Esophagus mucosa (tissue), 1 donor: ENCODE measurements at places on chromosomes 5 and 9. TPM values are rescaled to one million over a fixed set of nuclear protein-coding genes. Genes with fewer than 3 reads are reported as not detected.

- no peak for ATAC-seq
These were observed 52.4 kb downstream of the USP20 start for GRCh38 chr9:129887334-129888292.

PCDHGA1 gene
- 0.40 TPM for total RNA-seq

GALNT12 gene
- total RNA-seq: 16.6 TPM

DNA sequence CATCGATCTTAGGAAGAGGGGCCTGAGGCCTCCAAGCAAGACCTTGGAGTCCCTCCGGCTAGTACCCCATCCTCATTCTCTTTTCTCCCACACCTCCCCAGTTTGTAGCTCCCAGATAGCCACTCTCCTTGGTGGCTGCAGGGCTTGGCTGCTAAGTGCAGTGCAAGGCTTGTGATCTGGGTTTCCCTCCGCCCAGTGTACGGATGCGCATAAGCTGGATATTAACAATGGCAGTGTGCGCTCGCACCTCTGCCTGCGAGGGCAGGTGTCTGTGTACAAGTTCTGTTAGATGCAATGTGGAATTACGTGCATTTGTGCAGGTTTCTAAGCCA lies 71.0 kb upstream of the TBCA start:
- ATAC-seq: no peak

SLC36A3 gene
- total RNA-seq: not detected

POLE3 gene
- 39.7 TPM for total RNA-seq

- no peak for ATAC-seq
These were observed 110.6 kb downstream of the SH3TC2 start for GRCh38 chr5:148952097-148952867.

DNA sequence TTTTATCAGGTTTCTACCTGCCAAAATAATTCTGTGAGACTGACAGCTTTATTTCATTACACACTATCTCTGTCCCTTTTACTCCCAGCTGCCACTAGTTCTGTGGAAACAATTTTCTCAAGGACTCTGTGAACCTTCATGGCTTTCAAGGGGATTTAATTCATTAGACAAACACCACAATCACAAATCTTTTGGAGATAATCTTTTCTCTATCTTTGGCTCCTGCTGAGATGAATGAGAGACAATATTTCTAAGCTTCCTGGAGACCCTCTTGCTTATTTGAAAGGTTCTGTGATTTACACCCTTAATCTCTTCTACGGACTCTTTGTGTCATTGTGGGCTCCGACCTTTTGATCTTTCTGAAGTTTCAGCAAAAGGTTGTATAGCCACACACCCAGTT lies 222.6 kb downstream of the PRDM9 start:
- no peak for ATAC-seq

MOB3B gene
- 3.7 TPM for total RNA-seq

DNA sequence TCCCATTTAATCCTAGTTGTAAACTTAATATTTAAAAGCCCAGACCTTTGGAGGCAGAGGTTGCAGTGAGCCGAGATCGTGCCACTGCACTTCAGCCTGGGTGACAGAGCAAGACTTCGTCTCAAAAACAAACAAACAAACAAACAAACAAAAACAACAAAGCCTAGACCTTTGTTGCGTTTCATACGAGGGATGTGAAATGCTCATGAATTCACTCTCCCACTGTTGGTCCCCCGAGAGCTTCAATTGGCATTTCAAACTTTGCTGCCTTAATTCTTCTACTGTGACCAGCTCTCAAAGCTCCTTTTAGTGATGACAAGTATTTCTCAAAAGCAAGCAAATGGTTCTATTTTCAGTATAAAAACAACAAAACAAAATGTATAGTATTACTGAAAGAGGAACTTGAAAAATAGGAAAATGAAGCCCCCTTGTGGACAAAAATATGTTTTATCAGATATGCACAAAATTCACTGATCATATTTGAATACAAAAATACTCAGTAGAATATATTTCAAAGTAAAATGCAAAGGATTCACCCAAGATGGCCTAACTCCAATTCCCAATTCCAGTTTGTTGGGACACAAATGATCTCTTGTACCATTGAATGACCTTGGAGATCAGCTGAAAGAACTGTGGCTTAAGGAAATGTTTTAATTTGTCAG lies 140.4 kb downstream of the ESM1 start:
- ATAC-seq: no peak
